ENCODE measurements at places on chromosomes 12 and 14. TPM values are rescaled to one million over a fixed set of nuclear protein-coding genes. Genes with fewer than 3 reads are reported as not detected.
A peak's percentile ranks its signal among the peaks of the same experiment; 100 is the strongest.

B3GNT4 gene
- not detected for total RNA-seq

RNU6-8 gene
- total RNA-seq: not detected

CFAP251 gene
- total RNA-seq: 1.0 TPM

RIMKLB gene
- total RNA-seq: 10.7 TPM

DNA sequence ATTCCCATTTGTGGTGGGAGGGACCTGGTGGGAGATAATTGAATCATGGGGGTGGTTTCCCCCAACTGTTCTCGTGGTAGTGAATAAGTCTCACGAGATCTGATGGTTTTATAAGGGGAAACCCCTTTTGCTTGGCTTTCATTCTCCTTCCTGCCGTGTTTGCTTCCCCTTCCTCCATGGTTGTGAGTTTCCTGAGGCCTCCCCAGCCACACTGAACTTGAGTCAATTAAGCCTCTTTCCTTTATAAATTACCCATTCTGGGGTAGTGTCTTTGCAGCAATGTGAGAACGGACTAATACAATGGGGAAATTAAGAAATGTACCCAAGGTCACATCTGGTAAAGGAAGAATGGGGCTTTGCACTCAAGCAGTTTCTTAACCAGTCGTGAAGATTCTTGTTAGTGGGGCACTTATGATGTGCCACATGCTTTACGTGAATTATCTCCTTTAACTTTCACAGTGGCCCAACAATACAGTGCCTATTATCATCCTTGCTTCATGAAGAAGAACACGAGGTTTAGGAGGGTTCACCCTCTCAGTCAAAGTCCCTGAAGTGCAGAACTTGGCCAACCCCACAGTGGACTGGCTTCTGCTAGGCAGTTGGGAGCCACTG, 234.3 kb downstream of the EFCAB11 start:
- H3K4me3 ChIP-seq: no peak overlapping the region
- peak overlapping the region; percentile 18 for H3K27ac ChIP-seq
- H3K4me1 ChIP-seq: peaks cover 5% of the 10 kb centered on the region

DNA sequence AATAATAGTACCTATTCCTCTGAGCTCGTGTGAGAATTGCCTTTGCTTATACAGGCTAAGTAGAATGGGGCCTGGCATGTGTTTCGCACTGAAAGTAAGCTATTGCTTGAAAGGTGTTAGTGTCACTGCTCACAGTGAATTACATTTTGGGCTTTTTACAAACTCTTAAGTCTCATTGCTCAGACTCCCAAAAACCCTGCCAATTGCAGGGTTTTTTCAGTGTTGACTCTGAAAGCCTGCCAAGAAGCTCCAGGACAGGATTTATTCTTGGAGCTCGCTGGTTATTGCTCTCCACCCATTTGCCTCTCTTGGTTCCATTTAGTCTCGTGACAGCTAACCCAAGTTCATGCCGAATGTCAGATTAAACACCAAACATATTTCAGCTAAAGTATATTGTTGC, 39.8 kb downstream of the NOPCHAP1 start:
- H3K36me3 ChIP-seq: no peaks in the 10 kb centered on the region
- H3K4me1 ChIP-seq: peaks cover 16% of the 10 kb centered on the region
- peak overlapping the region; percentile 28 for H3K27ac ChIP-seq
- no peak overlapping the region for H3K4me3 ChIP-seq
- no peaks in the 10 kb centered on the region for H3K27me3 ChIP-seq
- peak; percentile 70 for DNase-seq

DNA sequence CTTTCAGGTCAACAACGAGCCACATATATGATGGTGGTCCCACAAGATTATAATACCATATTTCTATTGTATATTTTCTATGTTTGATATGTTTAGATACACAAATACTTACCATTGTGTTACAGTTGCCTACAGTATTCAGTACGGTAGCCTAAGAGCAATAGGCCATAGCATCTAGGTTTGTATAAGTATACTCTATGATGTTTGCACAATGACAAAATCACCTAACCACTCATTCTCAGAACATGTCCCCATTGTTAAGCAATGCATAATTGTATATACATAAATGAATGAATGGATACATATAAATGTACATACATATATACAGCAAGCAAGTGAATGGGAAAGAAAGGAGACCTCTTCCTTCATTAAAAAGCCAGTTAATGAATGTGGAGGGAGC, 23.8 kb downstream of the TMTC1 start:
- DNase-seq: no peak
- H3K36me3 ChIP-seq: peaks cover 8% of the 10 kb centered on the region
- H3K4me3 ChIP-seq: no peak overlapping the region
- peaks cover 19% of the 10 kb centered on the region for H3K4me1 ChIP-seq
- no peak overlapping the region for H3K27ac ChIP-seq

DNA sequence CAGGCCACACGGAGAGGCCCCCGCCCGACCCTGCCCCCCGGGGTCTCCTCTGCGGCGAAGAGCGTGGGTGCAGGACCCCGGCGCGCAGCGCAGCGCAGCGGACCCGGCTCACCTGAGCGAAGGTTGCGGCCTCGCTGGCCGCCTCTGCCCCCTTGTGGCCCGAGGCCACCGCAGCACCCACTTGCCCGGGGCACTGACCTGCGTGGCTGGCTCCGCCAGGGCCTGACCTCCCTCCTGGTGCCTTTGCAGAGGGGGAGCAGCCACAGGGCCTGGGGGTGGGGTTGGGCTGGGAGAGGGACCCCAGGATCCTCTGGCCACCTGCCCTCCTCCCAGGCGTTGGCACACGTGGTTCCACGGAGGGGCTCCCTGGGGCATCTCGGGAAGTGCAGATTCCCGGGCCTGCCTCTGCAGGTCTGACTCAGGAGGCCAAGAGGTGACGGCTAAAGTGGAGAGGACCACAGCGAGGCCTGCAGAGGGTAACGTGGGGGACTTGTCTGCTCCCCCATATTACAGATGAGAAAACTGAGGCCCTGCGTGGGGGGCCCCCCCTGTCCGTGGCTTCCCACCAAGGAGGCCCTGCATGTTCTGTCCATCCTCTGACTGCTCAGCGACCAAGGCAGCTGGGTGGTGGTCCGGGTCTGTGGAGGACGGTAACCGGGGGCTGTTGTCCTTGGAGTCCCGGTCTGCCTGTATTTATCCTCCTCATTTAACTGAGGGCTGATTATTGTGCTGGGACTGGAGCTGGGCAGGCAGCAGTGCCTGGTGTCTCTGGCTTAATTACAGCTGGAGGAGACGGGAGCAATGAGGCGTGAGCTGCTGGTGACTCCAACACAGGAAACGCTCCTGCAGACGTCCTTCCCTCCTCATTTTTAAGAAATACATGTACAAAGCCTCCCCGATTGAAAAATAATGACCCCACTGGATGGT, 67.9 kb upstream of the BEGAIN start:
- no peak overlapping the region for H3K4me3 ChIP-seq
- peaks cover 14% of the 10 kb centered on the region for H3K27me3 ChIP-seq
- H3K36me3 ChIP-seq: no peaks in the 10 kb centered on the region
- DNase-seq: no peak

DNA sequence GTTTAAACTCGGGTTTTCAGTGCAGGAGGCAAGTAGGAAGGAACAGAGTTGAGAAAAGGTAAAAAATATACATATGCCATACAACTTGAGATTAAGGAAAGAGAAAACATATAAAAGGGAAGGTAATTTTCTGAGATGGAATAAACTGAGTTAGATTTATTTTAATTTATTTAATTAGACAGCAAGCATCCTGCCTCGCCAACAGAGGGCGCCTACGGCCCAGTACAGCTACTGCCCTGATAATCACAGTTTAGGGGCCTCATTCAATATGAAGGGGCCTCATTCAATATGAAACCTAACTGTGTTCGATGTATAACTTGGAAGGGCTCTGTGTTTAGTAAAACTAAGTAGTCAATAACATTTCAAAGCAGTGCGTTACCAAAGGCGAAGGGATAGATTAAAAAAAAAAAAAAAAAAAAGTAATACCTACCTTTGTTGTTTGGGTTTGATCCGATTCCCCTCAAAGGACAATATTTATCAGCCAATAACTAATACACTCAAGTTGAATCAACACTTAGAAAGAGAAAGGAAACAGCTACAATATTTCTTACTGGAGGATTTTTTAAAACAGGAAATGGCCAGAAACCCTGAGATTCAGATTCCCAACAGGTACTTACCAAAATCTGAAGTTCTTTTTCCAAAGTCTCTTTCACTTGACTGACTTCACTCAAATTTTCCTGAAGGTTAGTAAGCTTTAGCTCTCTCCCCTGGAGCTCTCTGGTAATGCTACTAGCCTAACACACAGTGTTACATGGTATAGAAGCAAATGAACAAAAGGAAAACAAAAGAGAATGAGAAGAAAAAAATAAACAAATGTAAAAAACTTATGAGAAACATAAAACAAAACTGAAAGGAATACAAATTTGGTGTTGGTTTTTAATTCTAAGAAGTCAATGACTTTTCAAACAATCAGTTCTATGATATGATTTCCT, 70.0 kb upstream of the VPS33A start:
- no peaks in the 10 kb centered on the region for H3K4me1 ChIP-seq
- no peak for DNase-seq
- no peak overlapping the region for H3K27ac ChIP-seq
- H3K27me3 ChIP-seq: no peaks in the 10 kb centered on the region
- H3K4me3 ChIP-seq: no peak overlapping the region

DNA sequence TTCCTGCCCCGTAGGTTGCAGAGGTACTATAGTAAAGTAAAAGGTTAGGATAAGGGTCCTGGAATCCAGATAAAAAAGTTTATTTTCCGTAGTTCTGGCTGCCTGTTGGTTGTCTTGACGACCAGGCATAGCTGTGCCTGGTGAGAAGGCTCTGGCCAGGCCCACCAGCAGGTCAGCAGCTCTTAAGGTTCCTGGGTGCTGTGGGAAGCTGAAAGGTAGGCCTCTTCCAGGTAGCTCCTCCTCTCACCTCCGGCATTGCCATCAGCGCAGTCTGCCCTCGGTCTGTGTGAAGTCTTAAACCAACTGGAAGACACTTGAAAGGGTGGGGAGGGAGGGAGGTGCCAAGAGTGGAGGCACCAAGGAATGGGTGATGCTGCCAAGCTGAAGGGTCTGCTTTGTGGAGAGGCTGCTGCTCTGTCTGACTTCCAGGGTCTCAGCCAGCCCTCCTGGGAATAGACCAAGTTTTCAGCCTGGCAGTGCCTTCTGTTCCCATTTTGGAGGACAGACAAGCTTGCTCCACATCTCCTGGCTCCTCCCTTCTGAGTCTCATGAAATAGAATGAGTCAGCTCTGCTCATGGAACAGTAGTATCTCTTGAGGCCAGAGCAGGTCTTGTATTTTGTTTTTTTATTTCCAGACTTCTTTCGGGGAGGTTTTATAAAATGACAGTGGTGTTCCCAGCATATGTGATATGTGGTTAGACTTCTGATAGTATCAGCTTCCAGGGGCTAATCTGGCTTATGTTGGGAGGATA, 5.2 kb upstream of the ACADS start:
- peak overlapping the region; percentile 61 for H3K27ac ChIP-seq
- no peak overlapping the region for H3K4me3 ChIP-seq
- peaks cover 27% of the 10 kb centered on the region for H3K4me1 ChIP-seq
- DNase-seq: no peak

- no peak overlapping the region for H3K4me3 ChIP-seq
- DNase-seq: no peak
- no peaks in the 10 kb centered on the region for H3K36me3 ChIP-seq
- no peaks in the 10 kb centered on the region for H3K4me1 ChIP-seq
- no peaks in the 10 kb centered on the region for H3K27me3 ChIP-seq
- no peak overlapping the region for H3K27ac ChIP-seq
These were observed 162.2 kb downstream of the RASSF9 start for GRCh38 chr12:85673921-85674420.

GRCh38 chr12:112328456-112329124, 53.6 kb downstream of the HECTD4 start:
- no peak for DNase-seq
- no peak overlapping the region for H3K4me3 ChIP-seq
- peaks cover 8% of the 10 kb centered on the region for H3K4me1 ChIP-seq

DNA sequence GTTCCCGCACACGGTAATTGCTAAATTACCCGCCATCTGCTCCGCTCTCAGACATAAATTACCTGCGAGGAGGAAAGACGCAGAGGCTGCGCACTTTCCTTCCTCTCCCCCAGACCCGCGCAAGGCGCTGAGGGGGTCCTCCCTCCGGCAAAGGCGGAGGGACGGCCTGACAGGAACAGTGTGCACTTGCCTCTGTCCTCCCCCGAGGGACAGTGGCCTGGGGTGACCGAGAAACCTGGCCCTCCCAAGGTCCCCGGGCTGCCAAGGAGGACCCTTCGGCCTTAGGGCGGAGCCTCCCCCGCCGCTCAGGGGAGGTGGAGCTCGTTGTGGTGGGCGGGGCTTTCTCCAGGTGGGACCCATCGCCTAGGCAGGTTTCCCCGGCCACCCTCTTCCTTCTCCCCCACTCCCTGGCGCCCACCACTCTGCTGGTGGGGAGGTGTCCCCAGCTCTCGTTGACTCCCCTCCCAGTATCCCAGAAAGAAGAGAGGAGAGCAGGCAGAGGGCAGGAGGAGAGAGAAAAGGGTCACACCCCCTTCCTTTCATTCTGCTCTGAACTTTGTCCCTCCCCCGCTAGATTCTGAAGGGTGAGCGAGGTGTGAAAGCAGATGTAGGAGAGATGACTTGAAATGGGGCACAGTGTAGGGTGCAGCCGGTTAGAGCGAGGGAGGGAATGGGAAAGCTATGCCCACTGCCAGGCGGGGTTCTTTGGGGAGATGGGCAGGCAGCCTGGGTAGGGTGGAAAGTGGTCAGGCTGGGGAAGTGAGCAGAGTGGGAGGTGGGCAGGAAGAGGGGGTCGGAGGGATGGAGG, 11.4 kb upstream of the CALCOCO1 start:
- H3K36me3 ChIP-seq: no peaks in the 10 kb centered on the region
- H3K27me3 ChIP-seq: no peaks in the 10 kb centered on the region
- no peak overlapping the region for H3K27ac ChIP-seq
- no peak for DNase-seq
- H3K4me1 ChIP-seq: peaks cover 25% of the 10 kb centered on the region

GRCh38 chr12:80553316-80553715, 109.3 kb downstream of the PTPRQ start:
- DNase-seq: no peak
- no peak overlapping the region for H3K4me3 ChIP-seq
- H3K27me3 ChIP-seq: no peaks in the 10 kb centered on the region
- H3K27ac ChIP-seq: no peak overlapping the region
- no peaks in the 10 kb centered on the region for H3K36me3 ChIP-seq

DNA sequence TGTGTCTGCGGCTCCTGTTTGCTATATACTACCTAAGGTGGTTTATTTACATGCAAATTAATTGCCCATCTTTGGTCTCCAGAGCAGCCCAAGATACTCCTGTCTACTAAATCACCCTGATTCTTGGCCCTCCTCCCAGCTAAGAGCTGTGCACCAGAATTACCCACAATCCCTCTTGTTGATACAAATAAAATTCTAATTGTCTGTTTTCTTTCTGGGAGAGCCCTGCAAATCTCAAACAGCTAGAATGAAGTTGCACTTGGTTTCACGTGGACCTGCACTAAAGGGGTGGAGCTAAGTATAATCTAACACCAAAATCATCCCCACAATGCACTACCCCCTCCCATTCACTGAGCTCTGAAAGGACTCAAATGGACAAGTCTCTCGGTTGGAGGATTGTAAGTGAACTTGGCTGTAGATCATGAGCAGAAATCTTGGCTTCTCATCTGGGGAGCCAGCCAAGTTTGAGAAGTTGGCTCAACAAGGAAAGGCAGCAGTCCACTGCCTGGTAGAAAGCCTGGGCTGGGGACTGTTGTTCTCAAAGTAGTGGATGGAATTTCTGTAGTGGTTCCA, 6.6 kb downstream of the MAX start:
- H3K4me3 ChIP-seq: no peak overlapping the region
- DNase-seq: peak; percentile 79
- H3K36me3 ChIP-seq: peaks cover 30% of the 10 kb centered on the region
- no peaks in the 10 kb centered on the region for H3K27me3 ChIP-seq
- peak overlapping the region; percentile 74 for H3K27ac ChIP-seq
